ENCODE measurements at places on chromosomes 4 and X.

DNA sequence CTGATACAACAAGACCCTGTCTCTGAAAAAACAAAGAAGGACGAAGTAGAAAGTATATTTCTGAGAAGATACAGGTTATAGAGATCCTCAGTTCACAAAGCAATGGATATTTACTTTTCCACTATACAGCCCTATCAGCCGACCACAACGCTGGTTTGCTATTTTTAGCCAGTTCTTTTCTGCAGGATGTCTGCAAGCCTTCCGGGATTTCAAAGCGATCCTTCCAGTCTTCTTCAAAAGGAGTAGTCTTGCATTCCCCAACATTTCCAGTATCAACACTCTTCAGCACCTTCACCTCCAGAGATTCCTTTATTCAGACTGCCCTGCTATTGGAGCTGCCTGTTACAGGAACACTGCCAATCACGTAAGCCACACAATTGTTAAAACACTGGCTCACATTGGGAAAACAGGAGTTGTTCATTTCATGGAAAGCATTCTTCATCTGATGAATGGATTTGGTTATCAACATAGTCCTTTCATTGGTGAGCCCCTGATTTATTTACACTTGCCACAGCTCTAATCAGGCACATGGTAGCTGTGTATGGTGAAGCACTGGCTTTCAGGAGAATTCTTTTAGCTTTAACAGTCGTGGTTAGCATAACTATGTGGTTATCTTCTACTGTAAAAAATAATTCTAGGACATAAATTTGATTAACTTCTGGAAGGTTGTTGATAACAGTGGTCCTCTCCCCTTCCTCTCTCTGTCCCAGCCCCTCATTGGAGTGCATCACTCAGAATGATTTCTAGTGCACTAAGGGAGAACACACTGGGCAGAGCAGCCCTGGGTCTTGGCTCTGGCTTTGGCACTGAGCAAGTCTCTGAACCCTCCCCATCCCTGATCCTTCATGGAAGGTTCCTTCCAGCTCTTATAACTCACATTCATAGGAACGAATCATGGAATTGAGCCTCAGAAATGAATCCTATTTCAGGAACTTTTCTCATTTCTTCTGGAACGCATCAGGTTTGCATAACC, 109.9 kb upstream of the SORBS2 start:
- no peak for DNase-seq

- no peak for DNase-seq
These were observed 1017.2 kb downstream of the SH3BGRL start for GRCh38 chrX:82219129-82219528.

- DNase-seq, result no peak
These were observed 369.2 kb upstream of the LCORL start for GRCh38 chr4:18390655-18391353.

- no peak for DNase-seq
These were observed 553 bp upstream of the MED28 start for GRCh38 chr4:17613761-17614415.

DNA sequence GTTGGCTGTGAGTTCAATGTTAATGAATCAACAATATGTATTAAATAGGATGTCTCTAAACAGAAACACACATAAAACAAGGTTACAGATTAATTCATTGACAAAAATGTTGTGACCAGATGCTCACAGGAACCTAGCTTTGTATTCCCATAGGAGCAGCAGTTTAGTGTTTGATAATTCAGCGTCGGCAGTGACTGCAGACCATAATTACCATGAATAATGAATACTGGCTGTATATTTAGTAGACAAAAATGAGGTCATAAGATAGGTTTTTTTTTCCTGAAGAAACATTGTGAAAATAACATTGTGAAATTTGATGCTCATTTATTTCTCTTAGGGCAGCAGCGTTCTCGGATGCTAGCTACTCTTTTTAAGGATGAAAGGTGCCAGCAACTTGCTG, 27.8 kb downstream of the COPS4 start:
- DNase-seq, result no peak

GRCh38 chr4:139209470-139210063, 32.5 kb upstream of the ELF2 start:
- DNase-seq, result no peak

DNA sequence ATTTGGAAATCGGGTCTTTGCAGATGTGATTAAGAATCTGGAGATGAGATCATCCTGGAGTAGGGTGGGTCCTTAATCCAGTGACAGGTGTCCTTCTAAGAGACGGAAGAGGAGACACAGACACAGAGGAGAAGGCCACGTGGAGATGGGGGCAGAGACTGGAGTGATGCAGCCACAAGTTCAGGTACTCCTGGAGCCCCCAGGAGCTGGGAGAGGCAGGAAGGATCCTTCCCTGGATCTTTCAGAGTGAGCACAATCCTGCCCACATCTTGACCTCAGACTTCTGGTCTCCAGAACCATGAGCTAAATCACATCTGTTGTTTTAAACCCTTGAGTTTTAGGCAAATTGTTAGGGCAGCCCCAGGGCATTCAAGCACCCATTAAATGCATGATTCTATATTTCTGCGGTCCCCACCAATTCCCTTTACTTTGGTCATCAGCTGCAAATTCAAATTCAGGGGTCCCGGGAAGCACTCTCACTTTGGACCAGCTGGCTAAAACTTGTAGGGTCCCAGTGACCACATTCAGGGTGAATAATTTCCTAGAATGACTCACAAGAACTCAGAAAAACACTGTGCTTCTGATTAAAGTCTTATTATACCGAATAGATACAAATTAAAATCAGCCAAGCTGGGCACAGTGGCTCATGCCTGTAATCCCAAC, 12.8 kb upstream of the AKAP17A start:
- no peak for DNase-seq

- DNase-seq, result no peak
These were observed 104.1 kb downstream of the PHOX2B start for GRCh38 chr4:41644288-41644914.

DNA sequence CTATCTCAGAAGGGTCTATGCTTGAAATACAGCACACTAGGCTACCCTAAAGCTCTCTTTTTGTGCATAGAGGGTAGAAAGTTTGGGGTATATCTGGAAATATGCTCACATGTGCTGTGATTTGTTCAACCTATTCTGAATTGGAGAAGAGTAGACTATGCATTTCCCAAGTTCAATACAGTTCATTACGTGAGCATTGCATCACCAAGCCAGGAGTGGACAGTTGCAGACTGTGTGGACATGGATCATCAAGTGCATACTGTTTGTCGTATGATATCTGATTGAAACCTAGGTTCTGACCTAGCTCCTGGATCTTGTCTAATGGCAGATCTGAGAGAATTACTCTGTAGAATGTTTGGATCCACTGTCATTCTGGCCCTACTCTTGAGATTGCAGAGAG, 161.1 kb downstream of the FRAS1 start:
- no peak for DNase-seq

DNA sequence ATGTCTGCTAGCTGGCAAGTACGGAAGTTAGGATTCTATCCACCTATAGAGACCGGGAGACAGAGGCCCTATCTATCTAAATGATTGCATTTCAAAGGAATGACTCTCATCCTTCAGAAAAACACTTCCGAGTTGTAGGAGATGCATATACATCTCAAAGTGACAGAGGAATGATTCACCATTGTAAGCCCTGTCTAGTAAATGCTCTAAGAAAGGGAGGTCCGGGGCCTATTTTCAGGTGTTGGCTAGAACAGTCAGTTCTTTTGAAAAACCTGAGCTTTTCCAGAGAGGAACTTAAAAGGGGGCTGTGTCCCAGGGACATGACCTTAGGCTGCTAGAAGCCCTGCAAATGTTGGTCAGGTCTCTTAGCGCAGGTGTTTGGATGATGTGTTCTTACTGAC, 262.9 kb upstream of the IL1RAPL1 start:
- no peak for DNase-seq

All from esophagus squamous epithelium (tissue), 5 donors.